Mammary microvascular endothelial cell (primary cell): ENCODE measurements at places on chromosomes 11 and 22. TPM values are rescaled to one million over a fixed set of nuclear protein-coding genes. Genes with fewer than 3 reads are reported as not detected.

Gene CABP4
- total RNA-seq, result 2.1 and 3.9 TPM in 2 replicates

Gene KCNQ1
- 0.20 TPM in 1 of 2 replicates, not detected in the other for total RNA-seq

Gene RDX
- total RNA-seq, result 88.1 and 101 TPM in 2 replicates

Gene SCGB1A1
- not detected in 2 replicates for total RNA-seq

Gene MAP4K2
- 32.2 and 41.7 TPM in 2 replicates for total RNA-seq

Gene SLC22A8
- not detected in 2 replicates for total RNA-seq

Gene NLRP6
- total RNA-seq, result not detected in 2 replicates

Gene CECR2
- 0.05 and 0.13 TPM in 2 replicates for total RNA-seq

Gene OR4A16
- total RNA-seq, result not detected in 2 replicates

Gene VWA5A
- total RNA-seq, result 4.8 and 5.8 TPM in 2 replicates
